ENCODE measurements at places on chromosomes 3 and 15.

DNA sequence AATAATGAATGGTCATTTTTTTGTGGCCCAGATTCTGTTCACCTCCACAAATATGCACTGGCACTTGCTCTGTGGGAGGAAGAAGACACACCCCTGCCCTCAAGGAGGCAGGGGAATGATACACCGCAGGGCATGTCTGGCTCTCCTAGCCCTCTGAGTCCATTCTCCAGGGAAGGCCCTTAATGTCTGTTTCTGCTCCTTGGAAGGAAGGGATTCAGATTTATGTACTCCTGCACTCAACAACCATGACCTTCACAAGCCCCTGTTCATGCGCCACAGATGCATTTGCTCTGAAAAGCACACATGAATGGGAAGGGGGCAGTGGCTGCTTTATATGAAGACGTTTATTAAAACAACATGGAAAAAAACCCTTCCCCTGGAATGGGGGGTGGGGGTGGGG is 333.8 kb downstream of the EPHB1 start:
- no peak for DNase-seq

DNA sequence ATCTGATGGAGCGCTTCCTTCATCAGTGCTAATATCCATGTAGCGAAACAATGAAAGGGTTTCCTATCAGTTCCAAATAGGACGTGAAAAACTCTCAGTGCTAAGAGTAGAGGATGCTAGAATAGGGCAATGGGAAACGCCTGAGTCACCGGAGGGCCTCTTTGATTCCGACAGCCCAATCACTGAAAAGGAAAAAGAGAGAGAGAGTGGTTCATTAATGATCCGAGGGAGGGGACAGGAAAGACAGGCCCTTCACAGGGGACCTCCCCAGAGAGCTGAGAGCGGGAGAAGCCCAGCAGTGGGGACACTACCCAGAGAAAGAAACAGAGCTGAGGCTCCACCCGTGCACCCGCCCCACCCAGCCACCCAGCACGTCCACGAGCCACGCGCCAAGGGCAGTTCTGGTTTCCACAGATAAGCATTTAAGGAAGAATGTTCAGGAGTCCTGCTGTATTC is 76.9 kb downstream of the RPN1 start:
- DNase-seq = no peak

DNA sequence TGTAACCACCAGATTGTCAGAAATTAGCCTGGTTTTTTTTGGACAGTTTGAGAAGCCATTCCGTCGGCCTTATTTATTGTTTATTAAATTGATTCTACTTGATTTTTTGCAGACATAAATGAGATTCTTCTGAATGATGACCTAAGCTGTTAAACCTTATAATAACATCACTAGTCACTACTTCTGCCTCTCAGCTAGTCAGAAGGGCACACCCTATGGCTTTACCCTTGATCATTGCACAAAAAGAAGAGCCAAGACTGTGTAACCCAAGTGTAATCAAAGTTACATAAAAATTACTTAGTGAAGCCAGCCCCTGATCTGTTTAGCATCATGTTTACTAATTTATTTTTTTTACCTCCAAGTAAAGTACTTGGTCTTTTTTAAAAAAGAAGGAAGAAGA is 64.3 kb downstream of the CHL1 start:
- DNase-seq = no peak

GRCh38 chr3:129003578-129004112 is 2.5 kb downstream of the EFCC1 start:
- no peak for DNase-seq

GRCh38 chr15:93500155-93500554 is 411.1 kb upstream of the RGMA start:
- DNase-seq = no peak
